ENCODE measurements at places on chromosomes 1 and 21. TPM values are rescaled to one million over a fixed set of nuclear protein-coding genes. Genes with fewer than 3 reads are reported as not detected.

GPR25 gene
- total RNA-seq = not detected

SPRR2F gene
- total RNA-seq = not detected

SPTA1 gene
- not detected for total RNA-seq

B3GALT2 gene
- total RNA-seq = not detected

NPL gene
- total RNA-seq = 0.41 TPM

IGSF3 gene
- 19.3 TPM for total RNA-seq

SH2D1B gene
- 0.13 TPM for total RNA-seq

PEAR1 gene
- 7.2 TPM for total RNA-seq

ANKRD45 gene
- 0.09 TPM for total RNA-seq

DPT gene
- not detected for total RNA-seq

ISG20L2 gene
- total RNA-seq = 40.3 TPM

TACSTD2 gene
- not detected for total RNA-seq

TENT5C gene
- total RNA-seq = 0.03 TPM

C1QC gene
- total RNA-seq = not detected

CEP350 gene
- 8.3 TPM for total RNA-seq

FH gene
- total RNA-seq = 91.6 TPM

RNU1-4 gene
- not detected for total RNA-seq

CTSE gene
- total RNA-seq = not detected

RNU1-3 gene
- not detected for total RNA-seq

S100A10 gene
- 2,395 TPM for total RNA-seq

VSIG8 gene
- not detected for total RNA-seq

IQCC gene
- total RNA-seq = 1.6 TPM

FMO3 gene
- total RNA-seq = not detected

HRNR gene
- total RNA-seq = not detected

AIRE gene
- not detected for total RNA-seq

ALX3 gene
- not detected for total RNA-seq

ANKRD35 gene
- total RNA-seq = 0.04 TPM

PALMD gene
- 0.37 TPM for total RNA-seq

THEMIS2 gene
- 0.79 TPM for total RNA-seq

Data from A549 treated with Mapracorat at 1 μM for 4 hours (cell line).